ENCODE measurements at places on chromosomes 16 and 17.

- no peaks in the 10 kb centered on the region for H3K36me3 ChIP-seq
- no peak for DNase-seq
- no peaks in the 10 kb centered on the region for H3K27me3 ChIP-seq
- H3K4me3 ChIP-seq: no peak overlapping the region
- no peak overlapping the region for H3K27ac ChIP-seq
- H3K4me1 ChIP-seq: no peaks in the 10 kb centered on the region
Measured at GRCh38 chr17:71392715-71393567, 727.9 kb upstream of the SOX9 start.

DNA sequence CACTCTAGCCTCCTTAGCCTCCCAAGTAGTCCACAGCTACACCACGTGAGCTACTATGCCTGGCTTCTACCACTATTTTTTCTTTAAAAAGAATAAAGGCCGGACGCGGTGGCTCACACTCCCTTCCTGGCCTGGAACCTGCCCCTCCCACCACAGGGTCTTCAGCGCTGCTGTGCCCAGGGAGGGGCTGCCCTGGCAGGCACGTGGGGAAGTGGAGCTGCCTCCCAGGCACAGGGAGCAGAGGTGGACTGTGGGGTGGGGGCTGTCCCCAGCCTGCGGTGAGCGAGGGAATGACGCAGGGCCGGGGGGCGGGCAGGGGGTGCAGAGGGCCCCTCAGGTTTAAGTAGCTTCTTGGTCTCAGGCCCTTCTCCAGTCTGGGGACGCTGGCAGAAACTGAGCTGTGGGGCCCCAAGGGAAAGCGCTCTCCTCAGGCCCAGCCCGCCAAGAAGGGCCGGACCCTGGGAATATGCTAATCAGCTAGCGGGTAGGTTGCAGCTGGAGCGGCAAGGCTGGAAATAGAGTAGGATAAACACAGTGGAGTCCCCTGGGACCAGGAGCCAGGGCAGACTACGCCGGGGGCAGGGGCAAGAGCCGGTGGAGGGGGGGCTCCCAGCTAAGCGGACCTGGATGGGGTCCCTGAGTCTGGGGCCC lies 46.8 kb downstream of the TIMM22 start:
- H3K27me3 ChIP-seq: no peaks in the 10 kb centered on the region
- H3K27ac ChIP-seq: no peak overlapping the region
- no peak overlapping the region for H3K4me3 ChIP-seq
- DNase-seq: no peak
- H3K36me3 ChIP-seq: peaks cover 18% of the 10 kb centered on the region

DNA sequence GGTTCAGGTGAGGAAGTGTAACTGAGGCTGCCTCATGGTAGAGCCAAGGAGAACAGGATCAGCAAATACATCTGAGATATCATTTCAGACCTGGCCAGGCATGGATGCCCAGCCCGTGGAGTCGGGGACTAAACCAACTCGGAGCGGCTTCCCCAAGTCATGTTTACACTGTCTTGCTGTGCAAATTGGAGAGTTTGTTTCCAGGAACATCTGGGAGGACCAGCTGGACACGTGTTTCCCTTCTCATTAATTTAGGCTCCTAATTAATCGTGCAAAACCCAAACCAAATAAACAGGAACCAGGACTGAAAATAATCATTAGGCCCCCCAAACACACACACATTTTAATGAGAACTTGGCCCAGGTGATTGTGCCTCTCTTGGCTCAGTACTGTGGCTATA lies 70.9 kb upstream of the SALL1 start:
- H3K4me1 ChIP-seq: no peaks in the 10 kb centered on the region
- no peak overlapping the region for H3K4me3 ChIP-seq
- no peak for DNase-seq
- H3K27ac ChIP-seq: no peak overlapping the region
- H3K36me3 ChIP-seq: no peaks in the 10 kb centered on the region

GRCh38 chr17:34254651-34255380 lies at the start of gene CCL2:
CCL2 (plus strand) TSS chr17:34255285; CDS start chr17:34255350, 65 bp downstream.
- peaks cover 8% of the 10 kb centered on the region for H3K4me1 ChIP-seq
- H3K4me3 ChIP-seq: no peak within 1 kb of the TSS
- DNase-seq: no peak
- no peaks in the 10 kb centered on the region for H3K36me3 ChIP-seq
- no peak within 1 kb of the TSS for H3K27ac ChIP-seq

DNA sequence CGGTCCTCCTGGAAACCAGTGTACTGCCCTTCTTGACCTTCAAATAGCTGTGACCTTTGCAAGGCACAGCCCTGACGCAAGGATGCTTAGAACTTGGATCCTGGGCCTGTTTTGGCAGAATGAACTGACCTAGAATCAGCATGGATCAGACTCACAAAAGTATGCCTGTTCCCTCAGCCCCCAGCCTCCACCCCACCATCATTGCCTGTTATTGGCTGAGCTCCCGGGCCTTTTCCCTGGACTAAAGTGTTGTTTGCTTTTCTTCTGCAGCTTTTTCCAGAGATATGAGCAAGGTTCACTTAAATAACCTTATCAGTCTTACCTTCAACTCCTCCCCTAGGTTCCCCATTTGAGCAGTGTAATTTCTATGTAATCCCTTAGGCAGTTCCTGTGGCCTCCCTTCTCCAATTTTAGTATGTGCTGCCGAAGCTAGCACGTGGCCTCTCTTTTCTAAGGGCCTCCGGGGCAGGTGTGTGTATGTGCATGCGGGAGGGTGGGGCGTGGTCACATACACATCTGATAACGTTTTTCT lies 347.4 kb downstream of the MAF start:
- H3K27me3 ChIP-seq: peaks cover 29% of the 10 kb centered on the region
- H3K4me1 ChIP-seq: no peaks in the 10 kb centered on the region
- no peaks in the 10 kb centered on the region for H3K36me3 ChIP-seq
- H3K27ac ChIP-seq: no peak overlapping the region
- no peak for DNase-seq

GRCh38 chr17:1730326-1731193 lies 6.1 kb downstream of the WDR81 start:
- no peak for DNase-seq
- no peak overlapping the region for H3K4me3 ChIP-seq
- no peaks in the 10 kb centered on the region for H3K27me3 ChIP-seq
- H3K4me1 ChIP-seq: peaks cover 22% of the 10 kb centered on the region

DNA sequence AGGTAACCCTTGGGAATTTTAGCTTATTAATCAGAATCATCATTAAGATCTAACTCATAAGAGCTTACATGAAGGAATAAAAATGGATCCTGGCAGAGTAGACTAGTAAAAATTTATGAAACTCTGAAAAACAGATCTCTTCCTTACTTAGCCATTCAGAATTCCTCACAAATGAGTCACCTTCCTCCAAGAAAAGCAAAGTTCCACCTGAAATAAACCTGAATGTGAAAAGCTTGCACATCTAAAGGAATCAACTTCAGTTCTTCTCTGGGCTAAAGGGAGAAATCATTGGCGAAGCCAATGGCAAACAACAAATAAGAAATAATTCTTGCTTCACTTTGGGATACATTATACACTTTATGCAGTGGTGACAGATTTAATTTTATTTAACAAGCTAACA lies 22.7 kb downstream of the MYO1D start:
- H3K36me3 ChIP-seq: no peaks in the 10 kb centered on the region
- no peak for DNase-seq
- H3K27me3 ChIP-seq: peaks cover 18% of the 10 kb centered on the region
- H3K4me1 ChIP-seq: no peaks in the 10 kb centered on the region

Measured in activated CD8-positive, alpha-beta T cell treated with anti-CD3 and anti-CD28 coated beads, Interleukin-2, amount 10 ng/mL, durations not matched to agents 7 days and 5 days (primary cell).